ENCODE measurements at places on chromosomes 7 and 10. TPM values are rescaled to one million over a fixed set of nuclear protein-coding genes. Genes with fewer than 3 reads are reported as not detected.

Gene THSD7A
- total RNA-seq: 24.7 TPM

Gene CLRN3
- not detected for total RNA-seq

Gene C7orf57
- total RNA-seq: not detected

Gene ABCB1
- 9.7 TPM for total RNA-seq

Gene CYP3A5
- total RNA-seq: not detected

Gene SPACDR
- total RNA-seq: 1.7 TPM

Gene UPK3B
- 0.13 TPM for total RNA-seq

Gene BICC1
- total RNA-seq: 3.9 TPM

Gene PTPRE
- 63.3 TPM for total RNA-seq

Gene DYNC1I1
- total RNA-seq: 4.0 TPM

Gene LRRC18
- total RNA-seq: not detected

Gene CAMK2B
- total RNA-seq: 1.1 TPM

Gene GRM3
- total RNA-seq: not detected

Gene UBTD1
- total RNA-seq: 38.1 TPM

Gene SLC18A3
- total RNA-seq: not detected

Gene KCNMA1
- 1.1 TPM for total RNA-seq

Gene FBXL15
- total RNA-seq: 6.0 TPM

Gene TMEM254
- 7.7 TPM for total RNA-seq

Gene PPP1R17
- not detected for total RNA-seq

Gene SAP25
- total RNA-seq: not detected

Gene PRLHR
- total RNA-seq: not detected

Gene MALRD1
- not detected for total RNA-seq

Gene TM9SF3
- total RNA-seq: 201 TPM

Gene OR13A1
- total RNA-seq: not detected

Gene UNCX
- total RNA-seq: not detected

Gene SUV39H2
- 36.7 TPM for total RNA-seq

Gene MIOS
- total RNA-seq: 40.9 TPM

Gene EEF1AKMT2
- total RNA-seq: 26.4 TPM

Gene ICA1
- total RNA-seq: 45.6 TPM

Gene C10orf53
- total RNA-seq: not detected

Gene CCDC172
- total RNA-seq: not detected

Gene METTL27
- 4.7 TPM for total RNA-seq

Gene PPIF
- total RNA-seq: 41.4 TPM

Gene TRIP6
- 58.2 TPM for total RNA-seq

Gene LRRC4
- total RNA-seq: 1.3 TPM

Gene FGL2
- total RNA-seq: 0.13 TPM

Gene ZNF488
- not detected for total RNA-seq

Gene MAPK8
- 88.8 TPM for total RNA-seq

Gene PVRIG
- not detected for total RNA-seq

Gene COL28A1
- not detected for total RNA-seq

Gene VSTM4
- total RNA-seq: 0.27 TPM

Gene ANK3
- total RNA-seq: 9.2 TPM

Gene CAMK2G
- total RNA-seq: 33.1 TPM

Gene SDK1
- total RNA-seq: 0.50 TPM

Gene ELAPOR2
- total RNA-seq: 13.7 TPM

Gene TMEM184A
- not detected for total RNA-seq

Gene HKDC1
- total RNA-seq: 0.93 TPM

Gene CTAGE4
- total RNA-seq: 1.1 TPM

Gene PAPSS2
- 106 TPM for total RNA-seq

Gene PTPN20
- 0.57 TPM for total RNA-seq

Gene GNAT3
- total RNA-seq: not detected

Gene ADARB2
- 0.07 TPM for total RNA-seq

Gene EMX2
- total RNA-seq: 0.07 TPM

Gene ANKRD22
- total RNA-seq: not detected

Gene HABP2
- total RNA-seq: not detected
